NCI-H2081 (cell line): ENCODE measurements at places on chromosomes 13 and 19.

DNA sequence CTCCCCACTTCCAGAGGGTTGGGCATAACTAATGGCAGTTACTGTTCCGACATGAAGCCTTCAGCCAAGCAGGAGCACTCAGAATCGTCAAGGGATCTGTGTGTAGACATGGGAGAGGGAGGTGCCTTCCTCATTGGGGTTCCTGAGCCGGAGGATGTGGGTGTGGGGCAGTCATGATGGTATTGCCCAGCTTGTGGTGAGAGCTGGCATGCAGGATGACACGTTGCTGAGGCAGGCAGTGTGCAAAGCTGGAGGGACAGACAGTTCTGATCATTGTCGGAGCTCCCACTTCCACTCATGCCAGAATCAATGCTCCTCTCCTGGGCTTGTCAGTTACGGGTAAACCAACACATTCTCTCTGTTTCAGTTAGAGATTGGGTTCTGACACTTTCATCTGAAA lies 83.9 kb upstream of the TSC22D1 start:
- no peak for DNase-seq

GRCh38 chr13:90839061-90839460 lies 508.4 kb upstream of the MIR17HG start:
- no peak for DNase-seq

DNA sequence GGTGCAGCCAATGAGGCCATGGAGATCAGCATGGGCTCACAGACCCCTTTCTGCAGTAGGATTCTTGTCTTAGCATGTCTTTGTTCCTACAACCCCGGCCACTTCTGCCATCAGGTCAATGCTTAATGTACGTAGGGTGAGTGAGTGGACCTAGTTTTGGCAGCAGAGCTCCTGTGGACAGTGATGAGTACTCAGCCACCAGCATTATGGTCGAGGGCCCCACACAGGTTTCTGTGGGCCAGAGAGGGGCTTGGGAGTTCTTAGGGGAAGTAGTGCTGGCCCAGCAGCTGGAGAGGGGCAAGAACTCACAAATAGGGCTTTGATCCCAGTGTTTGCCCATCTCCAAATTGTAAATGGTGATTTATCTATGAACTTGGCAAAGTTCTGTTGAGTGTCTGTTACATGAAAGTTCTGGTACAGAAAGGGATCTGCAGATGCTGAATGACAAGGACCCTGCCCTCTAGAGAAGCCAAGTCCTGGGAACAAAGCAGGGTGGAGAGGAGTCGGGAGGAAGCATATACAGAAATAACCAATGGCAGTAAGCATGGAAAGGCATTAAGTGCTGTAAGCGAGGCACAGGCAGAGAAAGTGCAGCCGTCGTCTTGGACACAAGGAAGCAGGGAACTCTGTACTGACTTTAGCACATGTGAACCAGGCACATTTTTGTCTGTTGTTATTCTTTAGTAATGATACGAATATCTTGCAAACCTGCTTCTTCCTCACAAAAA lies 185.1 kb downstream of the MTUS2 start:
- no peak for DNase-seq

- DNase-seq = no peak
Measured at GRCh38 chr13:49635599-49636433, 7.5 kb downstream of the ARL11 start.

GRCh38 chr13:109381546-109382180 lies 404.7 kb downstream of the IRS2 start:
- no peak for DNase-seq

- no peak for DNase-seq
Measured at GRCh38 chr19:1296575-1297271, 11.1 kb downstream of the EFNA2 start.

DNA sequence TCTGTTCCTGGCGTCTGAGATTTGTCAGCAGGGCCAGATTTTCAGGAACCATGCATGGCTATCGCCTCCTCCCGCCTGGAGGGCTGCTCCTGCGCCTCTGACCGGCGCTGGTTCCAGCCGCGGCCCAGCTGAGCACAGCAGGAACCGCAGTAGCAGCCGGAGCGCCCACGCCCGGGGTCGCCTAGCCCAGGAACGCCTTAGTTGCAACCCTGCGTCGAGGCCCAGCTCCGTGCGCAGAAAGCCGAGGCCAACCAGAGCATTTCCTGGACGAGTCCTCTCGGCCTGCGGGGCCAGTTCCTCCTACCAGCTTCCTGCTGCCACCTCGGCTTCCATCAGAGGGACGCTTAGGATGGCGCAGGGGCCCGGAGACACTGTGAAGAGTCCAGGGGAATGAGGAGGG lies 74.9 kb downstream of the ZNF492 start:
- no peak for DNase-seq

- no peak for DNase-seq
Measured at GRCh38 chr19:8373867-8374813, 10.2 kb downstream of the ANGPTL4 start.

GRCh38 chr13:21823416-21823815 lies 152.5 kb downstream of the FGF9 start:
- no peak for DNase-seq

DNA sequence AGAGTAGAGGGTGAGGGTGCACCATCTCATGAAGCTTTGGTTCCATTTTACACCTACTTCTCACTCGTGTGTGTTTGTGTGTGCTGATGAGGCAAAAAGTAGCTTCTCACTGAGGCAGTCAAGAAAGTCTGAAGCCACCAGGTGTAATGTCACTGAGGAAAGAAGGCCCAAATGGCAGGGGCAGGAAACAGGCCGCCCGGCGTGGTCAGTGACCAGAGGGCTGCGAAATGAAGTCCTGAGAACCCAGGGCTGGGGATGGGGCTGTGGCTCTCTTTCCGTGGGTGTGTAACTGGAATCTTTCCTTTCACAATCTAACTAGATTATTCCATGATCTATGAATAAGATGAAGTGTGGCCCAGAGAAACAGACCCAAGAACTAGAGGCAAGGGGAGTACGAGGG lies 25.5 kb upstream of the TFDP1 start:
- DNase-seq = no peak

GRCh38 chr13:96068729-96069128 lies 15.5 kb upstream of the UGGT2 start:
- no peak for DNase-seq

DNA sequence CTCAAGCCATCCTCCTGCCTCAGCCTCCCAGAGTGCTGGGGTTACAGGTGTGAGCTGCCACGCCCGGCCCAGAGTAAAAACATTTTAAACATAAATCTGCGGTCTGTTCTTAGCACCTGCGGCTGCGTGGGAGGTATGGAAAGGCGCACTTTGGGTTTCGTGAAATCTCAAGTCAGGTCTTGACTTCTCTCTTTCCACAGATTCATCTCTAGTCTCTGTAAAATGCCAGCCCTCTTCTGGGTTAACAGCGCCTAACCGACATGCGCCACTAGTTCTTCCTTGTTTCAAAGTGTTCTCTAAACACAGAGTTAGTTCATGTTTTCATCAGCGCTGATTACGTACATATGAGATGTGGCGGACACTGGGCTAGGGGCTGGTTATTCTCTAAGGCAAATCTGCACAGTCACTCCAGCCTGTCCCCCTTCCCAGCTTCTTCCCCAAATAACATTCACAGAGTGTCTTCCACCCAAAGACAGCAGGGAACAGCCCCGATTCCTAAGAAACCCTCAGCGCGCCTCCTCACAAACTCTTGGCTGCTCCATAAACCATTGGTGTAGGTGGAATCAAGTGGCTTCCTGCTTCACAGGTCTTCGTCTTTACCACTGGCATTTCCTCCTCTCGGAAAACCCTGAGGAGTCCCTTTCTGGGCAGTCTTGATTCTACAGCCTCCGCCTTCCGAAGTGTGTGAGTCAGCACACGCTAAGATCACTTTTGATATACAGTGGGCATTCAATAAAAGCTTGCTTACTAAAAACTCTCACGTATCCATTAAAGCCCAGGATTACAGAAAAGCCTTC lies 1.4 kb downstream of the PARP4 start:
- DNase-seq = no peak

GRCh38 chr13:113359571-113359970 lies 4.4 kb downstream of the GRTP1 start:
- DNase-seq = no peak

DNA sequence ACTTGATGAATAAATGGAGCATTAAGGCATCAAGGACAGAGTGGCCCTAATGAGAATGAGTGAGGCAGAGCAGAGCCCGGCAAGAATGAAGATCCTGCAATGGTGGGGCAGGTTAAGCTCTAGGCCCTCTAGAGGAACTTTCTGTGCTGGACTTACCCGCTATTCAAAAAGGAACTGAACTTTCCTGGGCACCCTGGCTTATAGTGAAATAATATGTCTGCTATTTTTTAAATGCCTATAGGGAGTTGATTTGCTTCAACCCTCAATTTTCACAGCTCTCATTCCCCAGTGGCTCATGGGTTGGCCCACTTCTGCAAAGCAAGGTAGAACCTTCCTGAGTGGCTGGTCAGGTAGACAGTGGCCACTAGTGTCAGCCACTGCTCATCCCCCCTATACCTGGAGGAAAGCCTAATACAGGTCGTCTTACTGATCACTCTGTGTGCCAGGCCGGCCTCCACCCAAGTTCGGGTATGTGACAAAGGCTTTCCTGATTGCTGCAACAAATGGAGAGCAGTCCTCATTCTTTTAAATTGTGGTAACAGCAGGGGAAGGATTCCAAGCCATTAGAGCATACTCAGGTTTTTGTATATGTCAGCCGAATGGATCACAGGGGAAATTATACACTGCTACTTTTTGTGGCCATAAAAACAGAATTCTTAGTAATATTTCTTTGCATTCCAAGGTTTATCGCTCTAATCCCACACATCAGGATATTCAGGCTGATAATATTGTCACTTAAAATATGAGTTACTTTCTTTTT lies 103.0 kb downstream of the KL start:
- no peak for DNase-seq

GRCh38 chr19:8108560-8109445 lies 40.6 kb downstream of the FBN3 start:
- DNase-seq = no peak

DNA sequence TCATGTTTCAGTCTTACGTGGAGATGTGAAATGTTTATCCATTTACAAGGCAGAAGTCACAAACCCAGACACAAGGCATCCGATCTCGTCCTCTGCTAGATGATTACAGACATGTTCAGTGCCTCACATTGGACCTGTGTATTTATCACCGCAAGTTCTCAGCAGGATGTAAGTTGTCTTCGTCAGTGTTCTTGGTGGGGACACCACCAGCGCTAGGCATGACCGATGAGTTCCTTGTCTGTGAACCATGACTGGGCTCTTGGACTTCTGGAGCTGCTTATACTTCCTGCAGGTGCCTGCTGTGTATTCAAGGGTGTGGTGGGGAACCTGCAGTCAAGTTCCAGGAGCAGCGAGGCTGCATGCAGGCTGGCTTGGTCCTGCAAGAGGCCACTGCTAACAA lies 105.4 kb downstream of the URI1 start:
- DNase-seq = no peak

GRCh38 chr13:36804588-36804987 lies 14.4 kb upstream of the RFXAP start:
- no peak for DNase-seq

GRCh38 chr13:51500687-51501086 lies 47.9 kb upstream of the INTS6 start:
- DNase-seq = no peak

- peak; percentile 24 for DNase-seq
Measured at GRCh38 chr19:39843919-39844793, 2.0 kb downstream of the FBL start.

DNA sequence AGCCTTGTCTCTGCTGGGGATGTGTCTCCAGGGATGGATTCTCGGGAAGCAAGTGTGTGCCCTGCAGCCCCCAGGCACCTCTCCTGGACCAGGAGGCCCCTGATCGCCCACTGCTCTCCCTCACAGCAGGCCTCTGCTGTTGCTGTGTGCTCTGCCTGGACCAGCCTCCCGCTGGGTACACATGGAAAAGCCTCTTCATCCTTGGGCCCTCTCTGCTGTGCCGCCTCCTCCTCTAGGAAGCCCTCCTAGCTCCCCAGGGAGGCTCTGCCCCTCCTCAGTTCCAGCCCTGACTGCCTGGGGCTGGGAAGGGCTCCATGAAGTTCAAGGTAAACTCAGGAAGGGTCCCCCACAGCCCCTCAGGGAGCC lies 12.0 kb downstream of the NDUFA11 start:
- DNase-seq = no peak
